ENCODE measurements at places on chromosomes 6 and 20. TPM values are rescaled to one million over a fixed set of nuclear protein-coding genes. Genes with fewer than 3 reads are reported as not detected.

Gene LY86
- polyA plus RNA-seq: 394 TPM

Gene ABHD16B
- 0.19 TPM for polyA plus RNA-seq

Gene SEMG1
- polyA plus RNA-seq: not detected

Gene TCF15
- polyA plus RNA-seq: not detected

Gene SNX3
- 432 TPM for polyA plus RNA-seq

Gene COL9A1
- polyA plus RNA-seq: not detected

Gene ECT2L
- polyA plus RNA-seq: 0.23 TPM

Gene RNF39
- polyA plus RNA-seq: not detected

Gene ANKEF1
- polyA plus RNA-seq: 6.2 TPM

Gene IER3
- 0.73 TPM for polyA plus RNA-seq

Gene DNAH8
- 0.94 TPM for polyA plus RNA-seq

Gene CTSZ
- 34.7 TPM for polyA plus RNA-seq

Gene TCP11
- not detected for polyA plus RNA-seq

Gene ASF1A
- polyA plus RNA-seq: 46.2 TPM

Gene PRPH2
- polyA plus RNA-seq: not detected
